Coronary artery (tissue), 2 donors: ENCODE measurements at places on chromosomes 1 and 21.
A peak's percentile ranks its signal among the peaks of the same experiment; 100 is the strongest.

DNA sequence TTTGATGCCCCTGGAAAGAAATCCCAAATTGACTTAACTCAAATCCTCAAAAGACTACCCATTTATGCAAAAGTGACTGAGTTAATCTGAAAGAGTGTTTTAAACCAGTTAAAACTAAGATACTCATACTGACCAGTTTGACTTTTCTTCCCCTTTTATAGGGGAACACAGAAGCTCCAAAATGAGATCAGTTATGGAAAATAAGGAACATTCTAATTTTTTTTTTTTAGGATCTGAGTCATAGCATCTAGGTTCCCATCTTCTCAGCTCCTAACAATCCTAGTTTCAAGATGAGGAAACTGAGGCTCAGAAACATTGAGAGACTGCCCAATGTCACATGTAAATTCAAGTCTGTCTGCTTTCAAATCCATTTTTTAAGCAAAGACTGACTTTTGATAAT lies 231.1 kb upstream of the RUNX1 start:
- no peak for DNase-seq

GRCh38 chr1:4655674-4656532 lies 1.5 kb downstream of the AJAP1 start:
- DNase-seq: no peak

DNA sequence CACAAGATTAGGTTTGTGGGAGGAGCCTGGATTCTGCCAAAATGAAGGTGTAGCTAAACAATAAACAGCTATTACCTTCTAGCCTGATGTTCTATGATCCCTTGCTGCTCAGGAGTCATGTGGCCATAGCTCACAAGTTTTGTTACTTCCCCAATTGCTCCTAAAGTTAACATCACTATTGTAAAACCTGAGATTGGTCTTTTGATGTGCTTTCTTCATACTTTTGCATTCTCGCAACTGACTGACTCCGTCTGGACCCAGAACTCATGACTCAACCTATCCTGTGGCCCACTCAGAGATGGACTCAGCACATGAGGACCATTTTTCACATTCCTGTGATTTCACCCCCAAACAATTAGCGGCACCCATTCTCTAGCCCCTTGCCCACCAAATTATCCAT lies 69.1 kb downstream of the PTGS2 start:
- DNase-seq: no peak

DNA sequence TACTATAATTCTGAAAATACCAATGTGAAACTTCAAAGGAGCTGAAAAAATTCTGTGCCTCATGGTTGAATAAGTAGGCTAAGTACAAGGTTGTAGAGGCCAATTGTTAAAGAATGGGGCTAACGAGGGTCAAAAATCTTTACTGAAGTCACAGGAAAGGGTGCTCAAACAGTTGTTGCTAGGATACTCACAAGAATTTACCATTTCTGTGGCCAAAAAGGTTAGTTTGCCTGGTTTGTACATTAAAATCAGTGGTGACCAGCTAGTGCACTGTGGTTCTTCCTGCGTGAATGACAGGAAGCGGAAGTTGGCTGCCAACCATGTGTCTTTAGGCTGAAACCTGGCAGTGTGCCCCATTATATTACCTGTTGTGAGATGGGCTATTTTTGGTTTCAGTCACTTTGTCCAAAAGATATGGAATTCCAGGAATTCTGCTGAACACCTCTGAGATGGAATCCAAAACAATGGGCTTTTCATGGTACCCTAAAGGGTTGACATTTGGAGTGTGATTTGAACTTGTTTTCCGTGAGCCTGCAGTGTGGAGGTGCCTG lies 13.5 kb downstream of the MAP3K21 start:
- no peak for DNase-seq

- DNase-seq: no peak
Observed at GRCh38 chr1:1554926-1555915, 14.8 kb upstream of the TMEM240 start.

DNA sequence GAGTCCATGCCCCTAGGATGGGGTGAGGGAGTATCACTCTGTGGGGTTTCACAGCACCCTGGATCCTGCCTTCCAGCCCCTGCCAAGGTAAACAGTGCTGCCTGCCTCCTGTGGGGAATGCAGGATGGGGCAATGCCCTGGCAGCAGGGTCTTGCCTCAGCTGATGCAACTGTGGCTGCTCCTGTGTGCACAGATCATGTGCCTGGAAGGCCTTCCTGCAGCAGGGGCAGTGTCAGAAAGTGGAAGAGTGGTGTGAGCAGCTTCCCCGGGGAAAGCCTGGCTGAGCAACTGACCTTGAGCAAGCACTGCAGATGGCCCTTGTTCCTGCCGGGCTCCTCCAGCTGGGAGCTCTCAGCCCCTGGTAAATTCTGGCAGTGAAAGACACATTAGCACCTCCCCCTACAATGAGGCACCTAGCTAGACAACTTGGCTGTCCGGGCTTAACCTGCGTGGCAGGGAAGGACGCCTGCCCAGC lies 9.9 kb downstream of the TOR3A start:
- peak; percentile 81 for DNase-seq

GRCh38 chr1:43847290-43847689 lies 86.3 kb upstream of the ARTN start:
- no peak for DNase-seq

DNA sequence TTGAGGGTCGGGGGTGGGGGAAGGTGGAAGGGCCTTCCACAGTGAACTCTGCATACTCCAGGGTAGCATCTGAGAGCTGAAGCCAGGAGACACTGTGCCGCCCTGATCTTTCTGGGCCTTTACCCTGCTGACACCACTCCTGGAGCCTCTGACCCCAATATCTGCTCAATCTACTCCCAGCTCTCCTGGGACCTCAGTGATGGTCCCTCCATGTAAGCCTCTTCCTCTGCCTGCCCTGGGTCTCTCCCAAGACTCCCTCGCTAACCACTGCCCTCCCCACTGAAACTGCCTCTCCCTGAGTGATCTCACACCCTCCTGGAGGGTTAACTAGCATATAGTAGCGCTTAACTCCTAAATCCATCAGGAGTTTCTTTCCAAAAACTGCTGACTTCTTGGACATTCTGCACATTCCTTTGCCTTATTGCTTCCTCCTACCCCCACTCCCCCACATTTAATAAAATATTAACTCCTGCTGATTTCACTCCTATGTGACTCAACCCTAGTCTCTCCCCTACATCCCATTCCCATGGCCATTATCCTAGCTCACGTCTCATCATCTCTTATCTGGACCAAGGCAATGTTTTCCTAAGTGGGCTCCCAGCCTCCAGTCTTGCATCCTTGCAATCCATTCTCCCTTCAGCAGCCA lies 145.6 kb downstream of the HMGB4 start:
- DNase-seq: peak; percentile 57

- DNase-seq: no peak
Observed at GRCh38 chr1:246394121-246394520, 113.0 kb downstream of the SMYD3 start.

DNA sequence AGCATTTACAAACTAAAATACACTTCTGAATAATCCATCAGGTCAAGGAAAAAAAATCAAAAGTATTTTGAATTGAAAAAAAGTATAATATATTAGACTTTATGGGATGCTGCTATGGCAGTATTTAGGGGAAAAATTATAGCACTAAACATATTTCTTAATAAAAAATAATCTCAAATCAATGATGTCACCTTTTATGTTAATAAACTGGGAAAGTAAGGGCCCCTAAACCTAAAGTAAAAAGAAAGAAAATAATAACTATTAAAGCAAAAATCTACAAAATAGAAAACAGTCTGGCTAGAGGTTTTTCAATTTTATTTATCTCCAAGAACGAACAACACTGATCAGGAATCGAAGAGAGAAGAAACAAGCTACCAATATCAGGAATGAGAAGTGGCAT lies 160.8 kb upstream of the PLXNA2 start:
- DNase-seq: no peak

- no peak for DNase-seq
Observed at GRCh38 chr1:165481820-165482532, 37.0 kb upstream of the RXRG start.

DNA sequence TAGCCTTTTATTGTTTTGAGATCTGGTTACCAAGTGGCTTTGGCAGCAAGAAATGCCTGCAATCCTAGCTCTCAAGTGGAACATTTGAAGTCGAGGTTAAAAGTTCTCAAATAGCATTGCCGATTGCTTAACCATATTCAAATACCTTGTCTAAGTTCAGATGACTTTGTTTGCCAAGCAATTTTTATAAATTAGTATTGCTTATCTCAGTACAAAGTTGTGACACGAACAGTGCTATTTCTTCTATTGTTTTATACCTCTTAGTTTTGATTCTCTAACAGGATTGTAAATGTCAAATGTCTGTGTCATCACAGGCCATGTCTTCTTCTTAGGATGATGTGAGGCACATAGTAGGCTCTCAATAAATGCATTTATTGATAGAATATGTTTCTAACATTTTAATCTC lies 633.3 kb downstream of the PTPRC start:
- no peak for DNase-seq

DNA sequence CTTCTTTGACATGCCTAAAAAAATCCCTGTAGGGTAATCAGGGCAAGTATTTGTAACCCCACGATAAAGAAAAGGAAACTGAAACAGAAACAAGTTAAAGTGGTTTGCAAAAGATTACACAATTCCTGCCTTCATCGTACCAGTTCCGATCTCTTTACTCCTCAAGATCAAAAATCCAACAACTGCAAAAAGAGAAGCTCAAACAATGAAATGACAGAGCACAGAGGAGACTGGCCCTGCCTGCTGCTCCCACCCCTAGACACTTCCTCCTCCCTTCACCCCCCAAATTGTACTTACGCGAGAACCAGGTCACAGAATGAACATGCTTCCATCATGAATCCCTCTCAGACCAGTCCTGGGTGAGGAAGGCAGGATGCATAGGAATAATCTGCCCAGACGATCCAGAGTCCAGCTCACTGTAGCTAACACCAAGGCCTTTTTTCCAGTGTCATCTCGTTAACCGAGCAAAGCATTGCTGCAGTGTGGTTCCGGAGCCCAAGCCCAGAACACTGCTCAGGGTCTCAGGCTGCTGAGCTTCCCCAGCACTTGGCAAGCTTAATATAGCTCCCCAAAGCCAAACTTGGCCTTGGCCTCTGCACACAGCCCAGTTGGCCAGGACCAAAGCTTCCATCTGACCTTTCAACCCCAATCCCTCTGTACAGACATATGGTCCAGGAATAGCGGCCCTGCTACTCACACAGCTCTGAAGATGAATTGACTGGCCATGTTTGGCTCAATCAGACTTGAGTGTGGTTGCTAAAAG lies 20.3 kb downstream of the RXRG start:
- DNase-seq: no peak

DNA sequence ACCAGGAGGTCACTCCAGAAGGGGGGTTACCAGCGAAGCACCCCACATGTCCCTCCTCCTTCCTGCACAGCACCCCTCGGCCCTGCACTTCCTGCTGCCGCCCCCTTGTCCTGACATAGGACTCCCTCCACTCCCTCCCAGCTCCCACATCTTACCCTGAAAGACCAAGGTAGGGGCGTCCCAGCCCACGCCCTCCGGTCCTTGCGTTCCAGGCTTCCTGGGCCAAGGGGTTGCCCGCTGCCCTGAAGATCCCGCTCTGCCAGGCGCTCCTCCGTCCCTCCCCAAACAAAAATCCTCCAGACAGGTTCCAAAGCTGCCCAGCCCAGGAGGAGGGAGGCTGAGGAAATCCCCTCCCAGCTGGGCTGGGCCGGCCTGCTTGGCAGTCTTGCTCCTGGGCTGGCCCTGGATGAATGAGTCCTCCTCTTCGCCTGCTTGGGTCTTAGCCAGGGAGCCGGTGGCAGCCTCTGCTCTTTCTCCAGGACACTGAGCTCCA lies at the start of gene RHBDL2:
TSS of gene RHBDL2 (minus strand) at position 304 of the 493 bp plus-strand sequence. CDS start 22,618 bp downstream, outside the sequence.
- peak; percentile 76 for DNase-seq

- peak; percentile 26 for DNase-seq
Observed at GRCh38 chr1:228500143-228500734, 13.1 kb downstream of the RNF187 start.

DNA sequence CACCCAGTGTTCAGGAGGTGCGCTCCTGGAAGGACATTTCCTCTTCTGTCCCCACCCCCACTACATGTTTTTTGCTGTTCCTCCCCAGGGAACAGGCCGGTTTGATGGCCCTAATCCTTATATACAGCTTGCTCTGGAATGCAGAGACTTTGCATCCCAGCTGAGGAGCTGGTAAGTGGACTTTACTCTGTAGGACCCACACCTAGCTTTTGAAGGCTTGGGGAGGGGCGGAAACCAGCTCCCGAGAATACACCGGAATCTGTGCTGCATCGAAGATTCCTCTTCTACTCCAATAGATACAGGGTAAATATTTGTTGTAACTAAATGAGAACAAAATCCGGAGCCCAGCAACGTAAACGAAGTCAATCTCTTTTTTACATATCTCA lies 1.2 kb upstream of the CGN start:
- DNase-seq: no peak

GRCh38 chr1:35202048-35202719 lies 9.2 kb upstream of the SFPQ start:
- no peak for DNase-seq

GRCh38 chr1:51514733-51515132 lies 4.3 kb downstream of the EPS15 start:
- no peak for DNase-seq

DNA sequence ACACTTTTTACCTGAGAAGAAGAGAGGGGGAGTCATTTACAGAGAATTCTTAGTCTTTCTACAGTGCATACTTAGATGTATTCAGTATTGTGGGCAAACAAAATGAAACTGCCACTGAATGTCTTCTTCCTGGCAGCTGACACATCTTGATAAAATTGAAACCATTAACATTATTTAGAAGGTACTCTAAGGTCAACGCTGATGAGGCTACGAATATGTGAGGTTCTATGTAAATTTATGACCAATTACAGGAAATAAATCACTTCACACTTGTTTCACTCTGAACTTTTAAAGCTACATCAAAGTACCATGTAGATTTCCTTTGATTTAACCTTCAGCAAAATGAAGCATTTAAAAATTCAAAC lies 51.3 kb upstream of the GFI1 start:
- DNase-seq: no peak

- DNase-seq: no peak
Observed at GRCh38 chr21:37829447-37829846, 86.8 kb downstream of the KCNJ6 start.

GRCh38 chr1:78918157-78918556 lies 88.4 kb downstream of the ADGRL4 start:
- no peak for DNase-seq

DNA sequence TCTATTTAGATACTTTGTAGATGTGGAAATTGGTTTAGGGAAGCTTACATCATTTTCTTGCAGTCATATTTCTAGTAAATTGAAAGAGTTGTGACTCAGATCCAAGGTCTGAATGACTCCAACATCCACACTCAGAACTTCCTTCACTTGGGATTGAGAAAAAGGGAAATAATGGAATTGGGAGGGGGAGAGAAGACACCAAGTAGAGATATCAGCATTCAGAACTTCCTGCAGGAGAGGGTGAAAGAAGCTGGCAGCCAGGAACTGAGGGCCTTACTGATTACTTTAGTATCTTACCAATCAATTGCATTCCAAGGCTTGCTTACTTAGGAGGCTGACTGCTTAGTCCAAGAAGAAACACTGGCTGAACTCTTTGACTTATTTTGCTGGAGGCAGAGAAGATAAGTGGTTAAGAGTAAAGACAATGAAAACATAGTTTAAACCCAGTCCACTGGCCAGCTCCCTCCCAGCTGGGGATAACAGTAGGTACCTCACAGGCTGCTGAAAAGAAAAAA lies 21.7 kb downstream of the APP start:
- DNase-seq: no peak
